ENCODE measurements at places on chromosomes 1 and 21.

GRCh38 chr1:22285549-22286396 lies 142.9 kb upstream of the WNT4 start:
- DNase-seq = no peak

GRCh38 chr1:17189632-17189990 lies 15.3 kb upstream of the PADI1 start:
- DNase-seq = no peak

DNA sequence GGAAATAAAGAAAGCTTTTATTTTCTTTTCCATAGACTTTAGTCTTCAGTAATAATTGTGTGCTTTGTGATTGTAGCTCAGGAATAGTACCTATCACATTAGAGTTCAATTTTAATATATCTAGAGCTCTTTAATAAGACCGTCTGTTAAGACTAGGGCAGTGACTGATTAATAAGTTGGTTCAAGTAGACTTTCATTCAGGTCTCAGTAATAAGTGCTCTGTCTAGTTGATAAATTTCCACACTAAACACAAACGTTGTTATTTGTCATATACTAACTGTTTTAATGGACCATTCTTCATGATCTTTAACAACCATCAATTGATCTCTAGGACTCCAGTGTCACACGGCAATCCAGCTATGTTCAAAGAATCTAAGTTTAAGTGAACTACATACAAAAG lies 474.5 kb upstream of the ADGRL2 start:
- no peak for DNase-seq

DNA sequence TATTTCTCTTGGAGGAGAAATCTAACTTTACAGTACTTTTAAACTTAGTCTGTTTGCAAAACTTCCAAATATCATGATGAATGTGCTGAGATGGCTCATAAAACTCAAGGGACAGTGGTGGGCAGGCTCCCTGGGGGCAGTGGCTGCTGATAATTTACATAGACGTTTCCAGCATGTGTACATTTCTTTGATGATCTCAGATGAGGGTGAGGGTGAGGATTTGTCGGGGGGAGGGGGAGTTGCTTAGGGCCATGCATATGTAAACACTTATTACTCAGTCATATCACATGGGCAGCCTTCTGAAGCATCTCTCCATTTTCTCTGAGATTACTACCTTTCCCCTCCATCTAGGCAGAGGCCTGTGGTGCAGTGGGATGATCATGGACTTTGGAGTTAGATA lies 152.9 kb upstream of the HMGB4 start:
- no peak for DNase-seq

DNA sequence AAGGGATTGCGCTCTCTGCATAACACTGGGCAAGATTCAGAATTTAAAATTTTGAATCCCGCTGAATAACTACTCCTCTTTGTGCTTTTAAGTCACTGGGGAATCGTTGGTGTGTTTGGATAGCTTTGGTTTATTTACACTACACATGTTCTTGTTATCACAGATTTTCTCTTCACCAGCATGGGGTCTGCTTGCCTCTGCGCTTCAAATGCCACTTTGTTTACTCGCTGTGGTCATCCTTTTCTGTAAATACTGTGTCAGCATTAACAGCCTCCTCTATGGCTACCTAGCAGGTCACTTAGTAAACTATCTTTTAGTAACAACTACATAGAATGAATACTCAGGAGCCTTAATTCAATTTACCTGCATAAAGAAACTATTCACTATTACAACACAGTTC lies 14.4 kb upstream of the KCNH1 start:
- no peak for DNase-seq

DNA sequence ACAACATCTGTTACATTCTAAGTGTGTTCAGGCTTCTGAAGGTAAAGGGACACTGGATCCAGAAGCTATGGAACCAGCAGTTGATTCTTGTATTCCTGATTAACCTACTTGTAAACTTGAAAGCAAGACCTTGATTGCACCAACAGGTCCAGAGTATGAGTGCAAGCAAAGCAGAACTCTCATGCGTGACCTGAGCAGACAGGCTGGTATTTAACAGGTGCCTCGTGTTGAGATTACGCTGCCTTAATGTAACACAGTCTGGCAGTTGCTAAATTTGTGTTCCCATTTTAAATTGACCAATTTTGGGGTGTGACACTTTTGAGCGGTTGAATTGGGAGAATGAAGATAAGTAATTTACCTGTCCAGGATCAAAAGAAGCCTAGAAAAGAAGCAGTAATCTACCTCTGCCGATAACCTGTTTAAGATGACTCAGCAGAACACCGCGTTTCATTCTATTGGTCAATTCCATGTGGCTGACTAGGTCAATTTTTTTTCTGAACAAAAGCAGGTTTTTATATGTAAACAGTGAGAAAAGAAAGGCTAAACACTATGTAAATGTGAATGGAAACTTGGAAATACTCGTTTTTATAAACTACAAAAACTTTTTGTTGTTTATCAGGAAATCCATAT lies 147.6 kb downstream of the DYRK1A start:
- no peak for DNase-seq

DNA sequence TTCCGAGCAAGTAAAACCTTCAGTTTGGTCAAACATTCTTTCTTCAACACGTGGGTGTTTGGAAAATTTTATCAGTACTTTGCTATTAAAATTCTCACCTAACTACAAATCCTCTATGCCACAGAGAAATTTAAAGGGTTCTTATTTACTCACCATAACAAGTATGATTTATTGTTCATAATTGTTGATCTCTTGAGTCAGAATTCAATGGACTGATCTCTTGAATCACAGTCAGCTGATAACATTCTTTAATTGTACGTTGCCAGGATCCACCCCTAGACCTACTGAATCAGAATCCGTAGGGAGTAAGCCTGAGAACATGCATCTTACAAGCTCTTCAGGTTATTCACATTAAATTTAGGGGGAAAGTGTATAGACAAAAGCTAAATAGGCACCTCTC lies 51.2 kb downstream of the DIPK1A start:
- no peak for DNase-seq

DNA sequence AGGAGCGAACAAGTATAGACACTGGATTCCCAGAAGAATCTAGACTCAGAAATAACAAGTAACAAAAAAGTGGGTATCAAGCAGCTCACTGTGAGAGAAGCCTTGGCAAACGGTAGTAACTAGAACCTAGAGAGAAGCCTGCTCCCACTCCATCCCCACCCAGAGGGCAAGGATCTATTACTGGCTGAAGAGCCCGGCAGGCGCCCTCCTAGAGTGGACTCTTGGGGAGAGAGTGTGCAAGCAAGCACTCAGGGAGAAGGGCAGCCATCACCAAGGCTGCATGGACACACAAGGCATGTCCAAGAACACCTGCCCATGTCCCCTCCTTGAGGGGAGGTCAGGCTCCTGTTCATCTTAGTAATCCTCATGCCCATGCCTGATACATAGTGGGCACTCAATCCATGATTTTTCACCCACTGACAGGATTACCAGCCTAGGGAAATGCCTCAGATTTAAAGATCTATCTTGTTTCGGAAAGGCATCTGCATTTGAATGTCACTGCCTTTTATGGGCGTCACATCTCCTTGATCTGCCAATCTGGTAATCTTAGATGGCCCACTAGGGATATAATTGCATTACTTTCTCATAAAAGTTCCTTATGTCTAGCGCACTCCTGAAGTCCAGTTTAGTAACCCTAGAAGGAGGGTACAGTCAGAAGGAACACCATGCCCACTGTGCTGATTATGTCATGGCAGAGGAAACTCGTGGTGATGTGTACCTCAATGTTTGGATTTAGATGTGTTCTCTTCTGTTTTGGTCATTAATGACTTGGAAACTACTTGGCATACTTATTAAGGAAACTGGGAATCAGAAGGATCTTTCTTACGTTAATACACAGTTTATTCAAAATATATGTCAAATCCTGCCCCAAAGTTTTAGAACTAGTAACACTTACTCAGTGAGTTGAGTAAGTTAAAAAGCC lies 14.4 kb downstream of the CNN3 start:
- DNase-seq = no peak

DNA sequence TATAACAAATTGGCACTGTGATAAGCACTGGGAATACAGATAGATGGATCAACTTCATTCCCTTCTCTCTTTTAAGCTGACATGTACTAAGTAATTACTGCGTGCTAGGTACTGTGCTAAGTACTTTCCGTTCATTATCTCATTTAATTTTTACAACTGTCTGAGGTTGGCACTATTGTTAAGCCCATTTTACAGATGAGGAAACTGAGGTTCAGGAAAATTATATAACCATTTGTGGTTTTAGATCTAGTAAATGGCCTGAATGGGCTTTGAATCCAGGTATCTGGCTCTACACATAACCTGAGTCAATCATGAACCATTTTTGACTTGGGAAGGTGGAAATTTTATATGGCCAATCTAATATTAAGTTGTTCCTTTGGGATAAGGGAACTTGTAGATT lies 3.6 kb upstream of the HMGCS2 start:
- DNase-seq = no peak

- DNase-seq = no peak
Measured at GRCh38 chr1:10608690-10609089, 133.9 kb downstream of the PEX14 start.

DNA sequence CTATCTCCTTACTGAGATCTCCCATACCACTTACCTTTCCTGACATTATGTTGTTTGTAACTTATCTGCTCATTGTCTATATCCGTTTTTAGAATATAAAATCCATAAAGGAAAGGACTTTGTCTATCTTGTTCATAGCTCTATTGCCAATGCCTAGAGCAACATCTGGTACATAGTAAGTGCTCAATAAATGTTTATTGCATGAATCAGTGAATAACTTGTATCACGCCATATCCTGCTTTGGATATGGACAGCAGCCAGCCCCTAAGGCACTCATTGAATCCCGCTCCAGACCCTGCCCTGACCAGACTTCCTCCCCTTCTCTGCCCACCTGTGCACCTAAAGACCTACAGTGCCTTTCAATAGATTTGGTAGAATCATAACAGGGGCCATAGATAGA lies 298.1 kb upstream of the PLXNA2 start:
- DNase-seq = no peak

- no peak for DNase-seq
Measured at GRCh38 chr1:22139066-22139594, 3.8 kb downstream of the WNT4 start.

GRCh38 chr1:97157991-97158390 lies 436.4 kb downstream of the PTBP2 start:
- no peak for DNase-seq

GRCh38 chr1:162389971-162390370 lies 8.4 kb downstream of the C1orf226 start:
- DNase-seq = no peak

- DNase-seq = no peak
Measured at GRCh38 chr1:116122955-116123757, 12.0 kb downstream of the MAB21L3 start.

- no peak for DNase-seq
Measured at GRCh38 chr1:73644198-73644597, 553.8 kb downstream of the LRRIQ3 start.

- DNase-seq = peak; percentile 100
Measured at GRCh38 chr1:109984456-109985246, at the start of gene AHCYL1. Gene AHCYL1, plus strand, starts transcription at chr1:109984765. Its CDS starts 288 bp downstream, at chr1:109985053.

DNA sequence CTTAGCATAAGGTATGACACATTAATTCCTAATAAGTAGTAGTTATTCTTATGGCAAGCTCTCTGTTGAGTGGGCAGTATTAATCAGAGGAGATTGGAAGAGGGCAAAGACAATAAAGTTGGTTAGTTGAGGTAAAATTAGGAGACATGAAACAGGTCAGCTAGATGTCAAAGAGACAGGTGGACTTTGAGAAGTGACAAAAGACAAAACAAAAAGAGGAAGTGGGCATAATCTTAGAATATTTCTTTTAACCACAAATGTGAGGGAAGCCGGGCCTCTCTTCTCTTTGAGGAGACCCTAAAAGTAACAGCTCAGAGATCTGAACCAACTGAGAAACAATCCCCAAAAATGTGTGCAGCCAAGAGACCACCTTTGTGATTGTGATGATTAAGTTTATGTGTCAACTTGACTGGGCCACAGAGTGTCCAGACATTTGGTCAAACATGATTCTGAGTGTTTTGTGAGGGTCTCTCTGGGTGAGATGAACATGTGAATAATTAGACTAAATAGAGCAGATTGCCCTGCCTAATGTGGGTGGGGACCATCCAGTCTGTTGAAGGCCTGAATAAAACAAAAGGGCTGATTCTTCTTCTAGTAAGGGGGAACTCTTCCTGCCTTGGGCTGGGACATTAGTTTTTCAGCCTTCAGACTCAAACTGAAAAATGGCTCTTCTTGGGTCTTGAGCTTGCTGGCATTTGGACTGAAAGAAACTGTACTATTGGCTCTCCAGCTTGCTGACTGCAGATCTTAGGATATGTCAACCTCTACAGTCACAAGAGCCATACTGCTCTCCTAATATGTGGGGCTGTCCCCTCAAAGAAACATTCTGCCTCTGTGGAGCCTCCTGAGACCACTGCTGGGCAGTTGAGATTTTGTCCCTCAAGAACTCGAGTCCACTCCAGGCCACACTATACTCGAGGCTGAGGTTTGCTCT lies 40.0 kb downstream of the FCRL5 start:
- no peak for DNase-seq

GRCh38 chr1:222610728-222611127 lies 7.2 kb upstream of the MIA3 start:
- no peak for DNase-seq

DNA sequence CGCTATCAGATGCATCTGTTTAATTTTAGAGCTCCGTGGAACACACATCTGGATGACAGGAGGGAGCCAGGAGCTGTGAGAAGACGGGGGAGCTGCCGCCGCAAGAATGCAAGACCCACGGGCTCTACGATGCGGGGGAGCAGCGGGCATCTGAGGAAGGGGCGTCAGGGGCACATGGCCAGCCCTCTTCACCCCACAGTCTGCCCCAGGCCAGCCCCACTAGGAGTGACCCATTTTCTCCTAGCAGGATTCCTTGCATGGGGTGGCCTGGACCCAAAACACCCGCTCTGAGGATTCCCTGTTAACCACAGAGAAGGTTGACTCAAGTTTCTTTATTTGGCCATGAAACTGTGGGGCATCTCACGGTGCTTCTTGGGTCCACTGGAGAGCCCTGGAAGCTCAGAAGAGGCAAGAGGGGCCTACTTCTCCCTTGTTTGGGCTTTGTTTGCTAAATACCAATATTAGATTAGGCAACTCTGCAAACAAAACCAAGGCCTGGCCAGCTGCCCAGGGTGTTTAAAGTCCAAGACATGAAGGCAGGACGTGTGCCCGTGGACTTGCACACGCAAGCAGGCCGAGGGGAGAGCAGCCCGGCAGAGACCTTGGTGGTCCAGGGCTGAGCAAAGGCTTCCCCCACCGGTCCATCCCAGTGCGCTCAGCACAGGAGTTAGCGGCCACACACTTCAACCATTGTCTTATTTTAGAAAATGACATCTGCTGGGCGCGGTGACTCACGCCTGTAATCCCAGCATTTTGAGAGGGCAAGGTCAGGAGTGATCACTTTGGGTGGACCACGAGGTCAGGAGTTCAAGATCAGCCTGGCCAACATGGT lies 89.8 kb downstream of the DHRS3 start:
- peak; percentile 96 for DNase-seq

- no peak for DNase-seq
Measured at GRCh38 chr1:94962409-94963265, 35.7 kb upstream of the CNN3 start.

DNA sequence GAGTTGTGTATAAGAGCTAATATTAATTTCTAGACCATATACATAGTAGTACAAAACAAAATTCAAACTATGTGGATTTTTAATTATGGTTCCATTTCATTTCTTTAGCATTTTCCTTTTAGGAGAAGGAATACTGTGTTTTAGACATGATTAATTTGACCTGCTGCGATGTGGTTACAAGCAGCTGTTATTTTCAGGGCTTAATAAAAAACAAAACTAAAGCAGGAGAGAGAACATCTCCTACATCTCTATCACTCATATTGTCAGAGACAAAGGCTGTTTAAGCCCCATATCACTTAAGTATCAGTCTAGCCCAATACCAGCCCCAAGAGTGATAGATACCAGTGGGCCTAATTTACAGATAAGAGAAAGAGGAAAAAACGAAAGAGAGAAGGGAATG lies 47.6 kb downstream of the ILDR2 start:
- no peak for DNase-seq

Measured in pancreas (tissue), 10 donors.